ENCODE measurements at places on chromosomes 1 and 21.

- no peak for DNase-seq
Measured at GRCh38 chr21:45560106-45561021, 18.1 kb upstream of the SLC19A1 start.

- no peak for DNase-seq
Measured at GRCh38 chr1:55259911-55260609, 44.9 kb upstream of the USP24 start.

GRCh38 chr1:220990427-220991339 is 111.4 kb downstream of the HLX start:
- peak; percentile 18 for DNase-seq

GRCh38 chr1:173937062-173937461 is 19.9 kb upstream of the SERPINC1 start:
- no peak for DNase-seq

DNA sequence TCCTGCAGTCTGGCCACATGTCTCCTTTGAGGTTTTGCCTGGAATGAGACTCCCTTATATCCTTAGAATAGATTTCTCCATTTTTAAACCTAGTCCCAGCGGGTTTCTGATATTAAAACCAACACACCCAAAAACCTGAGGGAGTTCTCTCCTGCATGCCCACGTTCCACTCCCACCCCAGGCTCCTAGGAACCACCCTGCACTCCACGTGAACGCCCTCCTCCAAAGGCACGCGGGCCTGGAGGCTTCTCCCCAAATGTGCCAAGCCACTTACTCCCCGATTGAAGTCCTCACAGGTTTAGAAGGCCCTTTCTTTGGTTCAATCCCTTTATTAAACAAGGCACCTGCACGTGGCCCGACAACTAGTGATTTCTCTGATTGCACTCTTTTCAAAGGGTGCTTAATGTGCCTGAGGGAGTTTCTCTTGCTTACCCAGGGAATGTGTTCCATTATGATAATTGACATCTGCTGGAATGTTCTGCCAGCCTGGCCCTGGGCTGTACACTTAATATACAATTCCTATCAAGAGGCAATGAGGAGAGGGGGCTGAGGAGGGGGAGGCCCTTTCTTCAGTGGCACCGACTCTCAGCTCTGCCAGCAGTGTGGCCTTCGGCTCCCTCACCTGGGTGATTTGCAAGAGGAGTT is 104.3 kb upstream of the ADAR start:
- no peak for DNase-seq

DNA sequence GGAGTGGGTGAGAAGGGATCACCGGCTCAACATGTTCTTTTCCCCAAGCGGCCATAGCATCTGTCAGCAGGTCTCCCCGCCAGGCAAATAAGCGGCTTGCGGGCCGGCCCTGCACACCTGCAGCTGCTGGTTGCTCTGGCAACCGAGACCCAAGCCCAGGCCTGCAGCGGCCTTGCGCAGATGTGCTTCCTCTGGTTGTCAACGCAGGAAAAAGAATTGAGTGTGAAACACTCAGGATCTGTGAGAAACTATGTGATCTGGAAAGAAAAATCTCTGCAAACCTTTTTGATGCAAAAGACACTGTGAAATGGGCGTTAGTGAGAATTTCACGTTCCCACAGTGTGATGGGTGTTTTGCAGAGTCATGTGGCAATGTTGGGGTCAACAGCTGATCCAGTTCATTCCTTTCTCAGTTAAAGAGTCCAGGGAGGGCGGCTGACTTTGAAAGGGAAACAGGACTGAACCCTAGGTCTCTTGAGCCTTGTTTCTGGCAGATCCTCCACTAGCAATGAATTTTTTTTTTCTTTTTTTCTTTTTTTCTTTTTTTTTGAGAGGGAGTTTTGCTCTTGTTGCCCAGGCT is 28.4 kb downstream of the TOMM20 start:
- no peak for DNase-seq

DNA sequence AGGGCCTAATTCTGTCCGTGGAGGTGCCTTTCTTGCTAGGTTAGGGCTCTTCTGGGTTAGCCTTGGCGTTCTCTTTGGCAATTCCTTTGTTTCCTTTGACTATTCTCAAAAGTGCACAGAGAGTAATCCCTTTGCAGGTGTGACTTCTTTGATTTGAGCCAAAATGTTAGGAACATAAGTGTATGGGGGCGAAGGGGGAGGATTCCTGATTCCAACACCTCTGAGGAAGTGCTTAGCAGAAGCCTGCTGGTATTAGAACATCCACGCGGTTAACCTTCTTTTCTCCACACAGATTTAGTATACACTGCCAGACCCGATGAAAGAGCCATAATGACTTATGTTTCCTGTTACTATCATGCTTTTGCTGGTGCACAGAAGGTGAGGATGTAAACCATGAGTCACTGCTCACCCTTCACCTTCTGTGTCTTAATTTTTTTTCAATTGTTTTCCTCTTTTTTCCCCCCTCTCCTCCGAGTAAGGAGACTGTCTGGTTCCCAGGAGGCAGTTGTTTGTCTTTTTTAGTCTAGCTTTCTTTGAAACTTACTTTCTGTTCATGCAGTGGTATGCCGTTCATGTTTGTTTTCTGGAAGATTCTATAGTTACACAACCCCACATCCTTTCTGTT is 48.0 kb downstream of the ACTN2 start:
- no peak for DNase-seq

DNA sequence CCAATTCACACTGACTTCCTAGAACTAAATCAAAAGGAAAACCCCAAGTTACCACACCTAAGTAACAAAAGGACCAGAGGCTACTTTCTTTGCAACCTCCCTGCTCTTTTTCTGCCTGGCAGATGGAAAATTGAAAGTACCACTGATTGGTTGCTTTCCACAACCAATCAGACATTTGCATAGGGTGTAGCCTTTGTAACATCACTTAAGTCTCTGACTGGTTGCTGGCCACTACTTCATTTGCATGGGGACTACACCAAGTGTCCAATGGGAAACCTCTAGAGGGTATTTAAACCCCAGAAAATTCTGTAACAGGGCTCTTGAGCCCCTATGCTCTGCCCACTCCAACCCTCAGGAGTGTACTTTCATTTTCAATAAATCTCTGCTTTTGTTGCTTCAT is 365.0 kb downstream of the LTN1 start:
- DNase-seq, result peak; percentile 2

- DNase-seq, result no peak
Measured at GRCh38 chr1:185846672-185847444, 112.7 kb downstream of the HMCN1 start.

DNA sequence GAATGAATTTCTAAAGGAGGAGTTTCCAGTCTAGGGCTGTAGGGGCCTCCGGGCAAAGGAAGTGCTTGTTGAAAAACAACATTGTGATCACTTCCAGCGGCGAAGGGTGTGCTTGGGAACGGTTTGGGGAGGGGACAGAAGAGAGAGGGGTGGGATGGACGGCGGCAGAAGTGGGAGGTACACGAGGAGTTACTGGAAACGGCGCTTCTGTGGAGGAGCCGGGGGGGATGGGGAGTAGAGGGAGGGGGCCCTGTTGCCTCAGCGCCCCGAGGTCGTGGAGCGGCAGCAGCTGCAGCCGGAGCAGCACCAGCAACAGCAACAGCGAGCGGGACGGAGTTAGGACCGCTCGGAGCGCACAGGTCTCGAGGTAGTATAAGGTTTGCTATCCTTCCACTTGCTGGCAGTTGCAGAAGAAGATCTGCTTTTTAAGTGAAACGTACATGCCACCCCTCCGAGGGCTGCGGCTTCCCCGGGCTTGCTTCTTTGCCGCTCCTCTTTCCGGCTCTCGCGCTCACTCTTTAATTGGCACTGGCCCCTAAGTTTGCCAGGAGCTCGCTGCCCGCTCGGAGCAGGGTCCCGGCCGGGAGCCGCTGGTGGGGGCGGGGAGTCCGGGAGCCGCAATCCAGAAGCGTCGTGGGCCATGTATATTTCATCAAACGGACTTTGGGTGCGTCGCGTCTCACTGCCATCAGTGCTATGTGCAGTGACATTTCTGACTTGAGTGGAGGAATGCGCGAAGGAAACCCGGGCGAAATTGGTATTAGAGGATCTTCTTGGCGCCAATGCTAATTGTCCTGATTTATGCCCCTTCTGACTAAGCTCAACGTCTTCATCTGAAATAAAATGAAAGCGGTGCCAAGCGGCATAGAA is 771 bp upstream of the NTNG1 start:
- peak; percentile 6 for DNase-seq

DNA sequence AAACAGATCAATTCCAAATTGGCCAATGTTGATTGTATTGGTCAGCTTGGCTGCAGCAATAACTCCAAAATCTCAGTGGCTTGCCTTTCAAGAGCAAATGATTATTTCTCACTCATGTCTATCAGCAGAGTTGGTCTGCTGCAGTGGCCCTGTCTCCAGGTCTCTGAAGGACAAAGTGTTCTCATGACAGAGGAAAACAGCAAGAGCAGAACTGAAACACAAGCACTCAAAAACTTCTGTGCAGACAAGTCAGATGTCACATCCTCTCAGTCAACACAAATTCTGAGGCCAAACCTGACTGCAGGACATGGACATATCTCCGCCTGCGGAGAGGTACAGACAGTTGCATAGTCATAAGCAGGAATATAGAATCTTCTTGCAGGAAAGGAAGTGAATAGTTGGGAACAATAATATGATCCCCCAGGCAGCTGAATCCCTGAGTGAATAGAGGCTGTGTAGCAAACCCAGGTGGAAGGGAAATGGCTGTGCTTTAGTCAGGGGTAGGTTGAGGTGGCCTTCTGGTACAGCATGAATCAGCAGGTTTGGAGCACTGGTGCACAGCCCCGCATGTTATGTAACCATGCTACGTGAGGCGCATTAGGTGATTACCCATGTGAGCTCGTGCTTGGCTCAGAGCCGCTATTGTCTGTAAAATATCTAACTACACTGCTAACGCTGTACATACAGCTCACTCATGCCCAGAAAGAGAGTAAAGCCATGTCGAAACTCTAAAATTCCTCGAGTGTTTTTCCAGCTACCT is 17.1 kb upstream of the UBE2U start:
- no peak for DNase-seq

DNA sequence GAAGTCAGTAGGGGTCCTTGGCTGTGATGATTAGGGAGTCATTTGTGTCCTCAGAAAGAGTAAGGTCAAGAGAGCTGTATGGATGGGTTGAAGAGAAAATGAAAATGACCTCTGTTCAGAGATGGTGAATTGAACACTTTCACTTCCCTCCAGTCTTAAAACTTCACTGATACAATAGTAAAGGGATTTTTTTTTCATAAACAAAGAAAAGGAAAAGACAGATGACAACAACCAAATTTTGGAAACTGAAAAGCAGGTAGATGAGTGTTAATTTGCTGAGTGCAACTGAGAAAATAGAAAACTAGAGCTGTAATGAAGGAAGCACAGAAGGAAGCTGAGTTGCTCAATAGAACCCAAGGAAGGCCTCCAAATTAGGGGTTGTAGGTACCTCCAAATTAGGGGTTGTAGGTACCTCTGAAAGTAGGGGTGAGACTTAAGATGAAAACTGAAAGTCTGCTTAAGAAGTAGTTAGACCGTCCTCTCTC is 14.8 kb upstream of the S1PR1 start:
- DNase-seq, result no peak

GRCh38 chr1:89589515-89589914 is 43.4 kb upstream of the LRRC8C start:
- no peak for DNase-seq

DNA sequence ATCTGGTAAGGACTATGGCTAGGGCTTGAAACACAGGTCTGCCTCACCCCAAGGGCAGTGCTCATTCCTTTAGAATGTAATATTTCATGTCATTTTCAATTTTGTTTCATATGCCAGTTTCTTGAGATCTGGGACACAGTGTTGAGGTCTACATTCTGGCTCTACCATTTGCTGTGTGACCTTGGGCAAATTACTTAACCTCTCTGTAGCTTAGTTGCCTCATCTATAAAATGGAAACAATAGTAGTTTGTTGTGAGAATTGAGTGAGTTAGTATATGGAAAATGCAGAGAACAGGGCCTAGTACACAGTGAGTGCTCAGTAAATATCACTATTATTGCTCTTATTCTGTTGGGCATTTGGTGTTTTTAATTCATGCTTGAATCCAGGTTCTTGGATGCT is 84.4 kb downstream of the WDR3 start:
- no peak for DNase-seq

- DNase-seq, result no peak
Measured at GRCh38 chr1:230235876-230236275, 168.8 kb downstream of the GALNT2 start.

- peak; percentile 56 for DNase-seq
Measured at GRCh38 chr1:223670458-223671159, 5.1 kb upstream of the CAPN8 start.

GRCh38 chr1:65949230-65949626 is 156.5 kb downstream of the PDE4B start:
- DNase-seq, result no peak

DNA sequence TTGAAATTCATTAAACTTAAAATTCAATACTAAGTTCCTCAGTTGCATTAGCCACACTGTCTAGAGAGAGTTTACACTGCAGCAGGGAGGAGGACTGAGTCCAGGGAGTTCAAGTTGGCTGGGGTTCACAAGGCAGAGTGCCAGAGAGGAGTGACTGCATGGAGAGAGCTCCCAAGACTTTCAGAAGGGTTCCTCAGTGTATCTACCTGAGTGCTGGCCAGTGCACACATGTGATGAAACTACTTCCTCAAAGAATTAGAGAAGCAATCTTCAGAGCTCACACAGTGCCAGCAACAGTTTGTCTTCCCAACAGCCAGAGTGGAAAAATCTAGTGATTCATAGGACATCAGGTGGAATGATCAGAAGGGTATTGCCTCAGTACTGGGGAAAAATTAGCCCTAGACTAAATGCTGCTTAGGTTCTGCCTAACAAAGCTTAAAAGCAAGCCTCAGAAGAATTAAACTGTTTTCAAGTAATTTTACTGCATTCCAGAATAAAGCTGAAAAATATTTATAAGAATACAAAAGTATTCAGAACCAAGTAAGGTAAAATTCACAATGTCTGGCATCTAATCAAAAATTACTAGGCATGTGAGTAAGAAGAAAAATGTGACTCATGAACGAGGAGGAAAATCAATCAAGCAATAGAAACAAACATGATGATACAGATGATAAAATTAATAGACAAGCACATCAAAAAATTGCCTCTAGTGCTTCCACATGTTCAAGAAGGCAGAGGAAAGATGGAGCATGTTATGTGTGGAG is 10.4 kb upstream of the WNT3A start:
- DNase-seq, result no peak

- DNase-seq, result no peak
Measured at GRCh38 chr1:99177465-99177864, 86.8 kb upstream of the PLPPR4 start.

DNA sequence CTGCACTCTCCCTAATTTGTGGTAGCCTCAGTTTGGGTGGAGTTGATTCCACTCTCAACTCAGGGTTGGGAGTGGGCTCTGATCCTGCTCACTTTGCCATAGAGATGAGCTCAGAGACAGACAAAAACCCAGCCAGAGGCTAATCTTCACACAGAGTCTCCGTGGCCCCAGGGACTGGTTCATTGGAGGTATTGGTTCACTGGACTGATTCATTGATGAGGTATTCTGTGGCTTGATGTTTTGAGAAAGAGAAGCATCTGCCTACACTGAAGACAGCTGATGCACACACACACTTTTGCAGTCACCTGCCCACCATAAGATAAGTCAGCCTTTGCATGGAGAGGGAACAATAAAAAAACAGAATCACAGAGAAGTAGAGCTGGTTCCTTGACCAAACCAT is 183.8 kb downstream of the AJAP1 start:
- DNase-seq, result no peak

Data from NB4 (cell line).